ENCODE measurements at places on chromosomes 3 and 15.

DNA sequence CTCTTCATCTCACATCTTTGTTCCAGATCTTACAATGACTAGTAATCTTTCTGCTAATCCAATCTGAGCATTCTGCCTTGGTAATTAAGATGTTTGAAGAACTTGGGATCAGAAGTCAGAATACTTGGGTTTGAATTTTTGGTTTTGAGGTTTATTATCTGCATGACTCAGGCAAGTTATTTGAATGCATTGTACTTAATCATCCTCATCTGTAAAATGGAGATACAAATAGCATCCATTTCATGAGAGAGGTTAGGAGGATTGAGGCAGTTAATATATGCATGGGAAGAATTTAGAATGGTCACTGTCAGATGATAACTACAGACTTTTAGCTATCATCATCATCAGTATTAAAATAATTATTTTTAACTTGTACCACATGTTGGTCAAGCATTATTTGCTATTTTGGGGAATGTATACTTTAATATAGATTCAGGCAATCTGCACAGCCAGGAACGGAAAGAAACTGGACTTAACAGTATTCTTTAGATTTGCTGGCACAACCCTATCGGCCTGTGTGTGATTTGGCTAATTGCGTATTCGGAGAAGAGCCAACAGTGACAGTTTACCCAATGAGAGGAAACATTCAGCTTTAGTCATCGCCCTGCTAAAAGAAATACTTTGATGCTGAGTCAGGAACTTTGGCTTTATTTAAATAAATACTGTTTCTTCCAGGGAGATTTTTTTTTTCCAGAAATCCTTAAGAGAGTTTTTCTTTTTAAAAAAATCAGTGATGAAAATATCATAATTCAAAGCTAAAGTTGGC, 600.0 kb downstream of the ROBO1 start:
- DNase-seq = peak; percentile 6

GRCh38 chr3:107816107-107816506, 274.7 kb downstream of the CD47 start:
- no peak for DNase-seq

DNA sequence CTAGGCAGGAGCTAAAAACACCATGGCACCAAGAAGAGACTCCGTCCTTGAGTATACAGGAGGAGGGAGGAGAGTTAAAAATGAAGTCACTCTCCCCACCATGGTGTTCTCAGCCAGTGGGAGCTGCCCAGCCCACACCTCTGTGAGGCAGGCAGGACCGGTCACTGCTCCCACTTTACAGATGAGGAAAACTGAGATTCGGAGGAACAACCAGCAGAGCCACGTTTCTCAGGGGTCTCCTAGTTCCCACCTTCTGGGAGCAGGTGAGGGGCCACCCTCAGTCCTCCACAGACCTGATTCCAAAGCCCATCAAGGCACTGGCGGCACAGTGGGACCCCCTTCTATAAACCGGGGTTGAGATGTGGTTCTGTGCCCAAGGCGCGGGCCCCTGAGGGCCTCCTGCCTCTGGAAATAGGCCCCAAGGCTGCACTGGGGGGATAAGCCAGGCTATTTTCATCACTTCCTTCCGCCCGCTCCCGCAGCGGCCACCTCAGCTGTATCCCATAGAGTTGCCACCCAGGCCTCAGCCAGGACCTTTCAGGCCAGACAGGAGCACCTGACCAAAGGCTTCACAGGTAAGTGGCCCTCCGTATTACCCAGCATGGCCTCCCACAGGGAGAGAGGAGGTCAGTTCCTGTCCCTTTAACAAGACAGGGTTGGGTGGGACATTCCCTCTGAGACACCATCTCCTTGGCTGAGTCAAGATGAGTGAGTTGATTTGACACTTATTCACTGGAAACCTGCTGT, at the start of gene GP9:
Gene GP9 (plus strand): TSS at position 504 of the 747 bp plus-strand sequence. CDS start 961 bp downstream, outside the sequence.
- no peak for DNase-seq

DNA sequence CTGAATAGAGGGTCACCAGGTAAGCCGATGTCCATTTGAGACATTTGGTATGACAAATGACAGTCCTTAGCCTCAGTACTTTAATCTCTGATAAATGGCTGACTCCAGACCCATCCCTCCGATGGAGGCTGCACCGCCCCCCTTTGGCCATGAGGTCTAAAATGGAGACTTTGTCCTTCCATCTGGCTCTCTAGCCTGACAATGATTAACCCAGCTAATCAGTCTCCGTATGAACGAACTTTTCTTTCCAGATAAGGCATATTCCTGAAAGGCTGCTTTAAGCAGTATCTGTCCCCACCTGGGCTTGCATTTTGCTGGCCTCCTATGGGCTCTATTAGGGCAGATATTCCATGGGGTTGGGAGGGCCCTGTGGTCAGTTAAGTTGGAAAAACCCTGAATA, 10.8 kb upstream of the MYZAP start:
- no peak for DNase-seq

- no peak for DNase-seq
These were observed 7.7 kb downstream of the CGNL1 start for GRCh38 chr15:57384024-57384423.

GRCh38 chr15:65077981-65078352, 1.4 kb downstream of the KBTBD13 start:
- DNase-seq = peak; percentile 92

DNA sequence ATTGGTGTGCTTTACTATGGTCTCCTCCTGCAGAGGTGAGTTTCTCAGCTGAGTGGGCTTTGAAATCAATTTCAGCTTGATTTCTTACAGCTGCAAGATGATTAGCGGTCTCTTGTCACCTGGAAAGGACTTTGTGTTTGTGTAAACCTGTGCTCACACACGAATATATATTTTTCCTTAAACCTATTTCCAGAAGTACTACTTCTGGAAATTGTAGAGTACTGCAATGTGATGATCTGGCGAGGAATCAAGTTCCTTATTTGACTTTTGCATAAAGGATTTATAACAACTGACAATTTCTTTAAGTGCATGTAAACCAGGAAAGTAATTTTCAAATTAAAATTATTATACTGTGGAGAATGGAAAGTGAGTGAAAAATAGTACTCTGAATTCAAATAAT, 2.1 kb downstream of the MCTP2 start:
- no peak for DNase-seq

DNA sequence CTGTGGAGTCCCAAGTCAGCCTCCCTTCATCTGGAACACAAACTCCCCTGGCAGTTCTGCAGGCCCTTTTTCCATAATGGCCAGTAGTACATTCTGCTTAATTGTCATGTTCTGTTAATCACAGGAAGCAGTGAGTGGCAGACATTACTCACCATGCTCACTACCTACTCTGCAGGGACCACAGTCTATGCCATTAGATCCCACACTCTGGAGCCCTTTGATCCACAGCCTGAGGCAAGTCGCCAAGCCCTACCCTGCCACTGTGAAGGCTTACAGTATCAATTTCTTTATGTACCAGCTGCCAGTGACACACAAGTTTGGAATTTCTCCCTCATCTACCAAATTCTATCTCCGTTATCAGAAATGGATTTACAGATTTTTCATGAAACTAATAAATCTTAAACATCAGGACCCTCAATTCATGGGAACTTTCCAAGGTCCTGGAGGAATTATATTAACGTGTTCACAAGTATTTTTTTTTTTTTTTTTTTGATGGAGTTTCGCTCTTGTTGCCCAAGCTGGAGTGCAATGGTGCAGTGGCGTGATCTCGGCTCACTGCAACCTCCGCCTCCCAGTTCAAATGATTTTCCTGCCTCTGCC, 20.6 kb upstream of the WWTR1 start:
- no peak for DNase-seq

GRCh38 chr15:59221511-59222505, 15.2 kb downstream of the LDHAL6B start:
- no peak for DNase-seq

GRCh38 chr15:75578173-75578947, 755 bp downstream of the PTPN9 start:
- peak; percentile 36 for DNase-seq

GRCh38 chr3:134652409-134652831, 1.6 kb upstream of the KY start:
- DNase-seq = no peak

- DNase-seq = no peak
These were observed 115.1 kb downstream of the CDIN1 start for GRCh38 chr15:36694574-36694973.

GRCh38 chr3:179871782-179872181, 165.0 kb downstream of the PEX5L start:
- no peak for DNase-seq

DNA sequence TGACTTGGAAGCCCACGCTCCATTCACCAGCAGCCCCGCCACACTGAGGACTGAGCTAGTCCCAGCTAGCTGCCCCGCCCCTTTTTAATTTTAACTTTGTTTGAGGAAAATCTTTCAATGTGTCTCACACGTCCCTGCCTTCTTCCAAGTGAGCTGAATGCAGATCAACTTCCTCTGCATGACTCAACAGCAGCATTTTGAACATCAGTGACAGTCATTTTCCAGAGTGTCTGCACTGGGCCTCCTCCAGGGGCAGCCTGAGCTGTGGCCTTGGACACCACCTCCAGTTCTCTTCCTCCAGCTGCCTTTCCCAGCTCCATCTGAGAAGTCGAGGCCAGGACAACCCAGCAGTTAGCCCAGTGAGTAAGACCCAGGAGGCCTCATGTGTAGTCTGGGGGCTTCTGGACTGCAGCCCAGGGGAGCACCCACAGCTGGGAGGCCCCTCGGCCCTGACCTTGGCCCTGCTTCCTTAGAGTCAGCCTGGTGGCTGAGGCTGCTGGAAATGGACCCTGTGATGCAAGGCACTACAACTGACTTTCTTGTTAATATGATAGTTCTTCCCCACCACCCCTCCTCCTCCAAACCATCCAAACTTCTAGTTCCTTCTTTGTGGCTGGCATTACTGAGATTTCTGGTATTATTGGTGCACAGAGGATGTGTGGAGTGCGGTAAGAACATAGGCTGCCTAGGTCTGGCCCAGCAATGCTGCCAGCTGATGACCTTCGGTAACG, 21.4 kb upstream of the ESYT3 start:
- no peak for DNase-seq

DNA sequence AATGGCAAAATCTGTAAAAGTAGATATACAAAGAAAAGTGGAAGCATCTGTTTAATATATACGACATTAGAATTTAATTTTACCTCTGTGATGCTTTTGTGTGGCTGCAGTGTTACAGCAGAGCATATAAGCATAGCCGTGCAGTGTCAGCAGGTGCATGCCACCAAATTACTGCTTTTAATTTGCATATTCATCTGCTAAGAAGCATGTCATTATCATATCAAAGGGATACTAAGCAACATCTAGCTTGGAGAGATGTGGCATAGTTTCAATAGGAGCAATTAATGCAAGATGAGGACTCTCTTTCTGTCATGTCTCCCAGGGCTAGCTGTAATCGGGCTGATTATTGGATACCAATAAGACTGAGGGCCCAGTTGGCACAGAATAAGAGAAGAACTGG, 214.4 kb upstream of the SOX2 start:
- no peak for DNase-seq

GRCh38 chr15:98715401-98715800, 67.1 kb downstream of the IGF1R start:
- DNase-seq = no peak

DNA sequence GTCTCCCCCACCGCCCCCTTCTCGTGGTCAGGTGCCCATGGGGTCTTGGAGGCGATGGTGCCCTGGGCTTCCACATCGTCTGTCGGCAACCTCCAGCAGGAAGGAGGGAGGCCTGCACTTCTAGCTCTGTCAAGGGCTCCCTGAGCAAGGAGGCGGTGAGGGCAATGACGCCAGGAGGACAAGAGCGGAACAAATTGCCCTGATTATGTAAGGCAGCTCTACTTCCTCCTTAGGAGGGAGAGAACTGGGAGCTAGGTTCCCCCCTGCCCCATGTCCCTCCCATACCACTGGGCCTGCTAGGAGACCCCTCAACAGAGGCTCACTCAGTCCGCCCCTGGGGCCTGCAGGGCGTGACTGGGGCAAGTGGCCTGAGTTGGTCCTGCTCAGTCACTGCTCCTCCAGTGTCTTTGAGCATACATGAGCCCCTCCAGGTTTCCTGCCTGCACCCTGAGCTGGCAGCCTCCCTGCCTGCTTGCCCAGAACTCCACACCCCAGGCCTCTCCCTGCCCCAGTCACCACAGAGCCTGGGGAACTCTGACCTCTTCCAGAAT, 56.1 kb downstream of the CACNA2D2 start:
- no peak for DNase-seq

DNA sequence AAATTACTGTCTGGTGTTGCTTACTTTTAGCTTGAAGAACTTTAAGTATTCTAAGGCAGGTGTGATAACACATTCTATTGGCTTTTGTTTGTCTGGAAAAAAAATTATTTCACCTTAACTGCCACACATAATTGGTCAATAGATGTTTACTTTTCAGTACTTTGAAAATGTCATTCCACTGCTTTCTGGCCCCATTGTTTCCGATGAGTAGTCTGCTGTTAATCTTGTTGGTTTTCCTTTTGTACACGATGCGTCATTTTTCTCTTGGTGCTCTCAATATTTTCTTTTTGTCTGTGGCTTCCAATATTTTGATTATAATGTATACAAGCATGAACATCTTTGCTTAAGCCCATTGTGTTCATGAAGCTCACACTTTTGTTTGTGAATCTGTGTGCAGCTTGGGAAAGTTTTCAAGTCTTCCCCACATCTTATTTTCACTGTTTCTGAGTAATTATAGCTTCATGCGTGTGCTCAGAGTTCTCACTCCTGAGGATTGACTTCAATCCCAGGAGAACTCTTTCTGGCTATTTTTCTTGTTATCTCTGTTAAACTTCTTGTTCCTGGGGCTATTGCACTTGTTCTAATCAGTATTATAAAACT, 664.7 kb downstream of the IGSF11 start:
- no peak for DNase-seq

- no peak for DNase-seq
These were observed 50.4 kb upstream of the ICE2 start for GRCh38 chr15:60529332-60529731.

- peak; percentile 43 for DNase-seq
These were observed 289.8 kb upstream of the ROPN1 start for GRCh38 chr3:124281453-124282316.

GRCh38 chr3:43155464-43156121, 49.7 kb upstream of the POMGNT2 start:
- DNase-seq = peak; percentile 50

DNA sequence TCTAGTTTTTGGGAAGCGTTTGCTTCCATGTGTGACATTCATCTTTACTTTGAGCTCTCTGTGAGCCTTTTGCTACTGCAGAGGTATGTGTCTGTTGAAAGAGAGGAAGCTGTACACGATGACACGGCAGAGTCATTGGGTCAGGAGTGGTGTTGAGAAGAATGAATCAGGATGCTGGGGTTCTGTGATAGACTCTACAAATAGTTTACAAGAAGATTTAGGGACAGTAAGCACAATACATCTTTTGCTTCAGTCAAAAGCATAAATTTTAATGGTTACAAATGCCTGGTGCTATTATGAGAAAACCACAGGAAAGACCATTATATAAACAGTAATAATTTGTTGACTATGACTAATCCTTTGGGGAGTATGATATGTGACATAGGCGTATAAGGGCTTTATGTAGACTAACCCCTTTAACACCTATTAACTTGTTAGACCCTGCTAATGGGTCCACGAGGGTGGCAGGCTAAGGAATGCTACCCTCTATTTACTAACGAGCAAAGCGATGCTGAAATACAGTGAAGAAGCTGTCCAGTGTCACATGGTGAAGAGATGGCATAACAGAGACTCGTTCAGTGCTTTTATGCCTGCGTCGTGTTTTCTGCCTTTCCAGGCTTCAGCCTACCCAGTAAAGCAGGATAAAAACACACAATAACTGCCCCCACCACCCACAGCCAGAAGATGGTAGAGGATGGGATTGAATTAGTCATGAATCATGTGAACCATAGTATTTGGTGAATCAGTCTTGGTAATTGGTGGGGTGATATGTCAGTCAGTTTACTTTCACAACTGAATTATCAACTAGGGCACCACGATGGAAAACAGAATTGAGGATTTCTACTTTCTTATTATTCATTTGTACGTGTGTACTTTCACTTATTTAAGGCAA, 118.8 kb downstream of the LPP start:
- DNase-seq = no peak

- DNase-seq = no peak
These were observed 2.3 kb downstream of the FEZF2 start for GRCh38 chr3:62370858-62371719.

Measured in A549 (cell line).